ENCODE measurements at places on chromosomes 4 and X.

DNA sequence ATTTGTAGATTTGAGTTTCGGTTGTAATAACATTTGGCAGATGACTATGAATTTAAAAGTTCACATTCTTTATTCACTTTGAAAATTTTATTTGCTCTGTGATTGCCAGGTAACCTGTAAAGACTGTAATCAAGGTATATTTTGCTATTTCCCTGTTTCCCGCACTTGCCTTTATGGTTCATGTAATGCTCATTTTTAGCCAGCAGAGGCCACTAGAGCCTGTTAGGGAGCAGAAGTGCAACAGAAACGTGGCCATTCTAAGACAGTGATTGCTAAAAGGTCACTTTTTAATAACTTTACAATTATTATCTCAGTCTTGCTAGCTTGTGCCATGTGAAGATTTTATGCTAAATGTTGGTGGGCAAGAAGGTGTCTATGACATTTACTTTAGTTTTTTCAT is 12.4 kb downstream of the YIPF6 start:
- DNase-seq = peak; percentile 47

- DNase-seq = no peak
Observed at GRCh38 chr4:80006935-80007744, 65.9 kb downstream of the ANTXR2 start.

- DNase-seq = no peak
Observed at GRCh38 chrX:132594999-132595398, 106.2 kb upstream of the MBNL3 start.

GRCh38 chr4:169253113-169253671 is 17.6 kb downstream of the SH3RF1 start:
- DNase-seq = no peak

GRCh38 chrX:56310581-56310980 is 78.4 kb downstream of the KLF8 start:
- DNase-seq = no peak

- DNase-seq = no peak
Observed at GRCh38 chrX:107146670-107147069, 28.0 kb upstream of the RBM41 start.
